ENCODE measurements at places on chromosomes 4 and X.

DNA sequence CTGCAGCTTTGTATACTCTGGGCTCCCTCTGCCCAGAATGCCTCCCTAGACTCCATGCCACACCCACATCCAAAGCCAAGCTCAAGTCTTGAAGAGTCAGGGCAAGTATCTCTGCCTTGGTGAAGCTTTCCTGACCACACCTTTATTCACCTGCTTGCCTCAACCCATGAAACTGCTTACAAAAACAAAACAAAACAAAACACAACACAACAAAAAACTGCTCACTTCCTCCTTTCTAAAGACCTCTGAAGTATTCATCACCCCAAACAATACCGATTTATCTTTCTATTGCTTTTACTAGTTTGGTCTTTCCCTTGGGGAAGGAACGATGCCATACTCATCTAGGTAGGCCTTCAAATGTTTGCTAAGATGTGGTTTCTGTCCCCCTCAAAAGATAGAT is 45.0 kb downstream of the TMEM165 start:
- no peak for DNase-seq

- no peak for DNase-seq
Measured at GRCh38 chr4:87278335-87278794, 44.3 kb downstream of the HSD17B13 start.

GRCh38 chr4:141501395-141501794 is 135.0 kb upstream of the IL15 start:
- DNase-seq: no peak

GRCh38 chrX:11427453-11428071 is 134.3 kb downstream of the AMELX start:
- no peak for DNase-seq

- no peak for DNase-seq
Measured at GRCh38 chr4:141037446-141037845, 95.8 kb downstream of the RNF150 start.

Data from activated CD4-positive, alpha-beta T cell treated with anti-CD3 and anti-CD28 coated beads for 1 hour (primary cell).